Hindlimb muscle (tissue), 1 donor: ENCODE measurements at places on chromosomes 16 and 17.

DNA sequence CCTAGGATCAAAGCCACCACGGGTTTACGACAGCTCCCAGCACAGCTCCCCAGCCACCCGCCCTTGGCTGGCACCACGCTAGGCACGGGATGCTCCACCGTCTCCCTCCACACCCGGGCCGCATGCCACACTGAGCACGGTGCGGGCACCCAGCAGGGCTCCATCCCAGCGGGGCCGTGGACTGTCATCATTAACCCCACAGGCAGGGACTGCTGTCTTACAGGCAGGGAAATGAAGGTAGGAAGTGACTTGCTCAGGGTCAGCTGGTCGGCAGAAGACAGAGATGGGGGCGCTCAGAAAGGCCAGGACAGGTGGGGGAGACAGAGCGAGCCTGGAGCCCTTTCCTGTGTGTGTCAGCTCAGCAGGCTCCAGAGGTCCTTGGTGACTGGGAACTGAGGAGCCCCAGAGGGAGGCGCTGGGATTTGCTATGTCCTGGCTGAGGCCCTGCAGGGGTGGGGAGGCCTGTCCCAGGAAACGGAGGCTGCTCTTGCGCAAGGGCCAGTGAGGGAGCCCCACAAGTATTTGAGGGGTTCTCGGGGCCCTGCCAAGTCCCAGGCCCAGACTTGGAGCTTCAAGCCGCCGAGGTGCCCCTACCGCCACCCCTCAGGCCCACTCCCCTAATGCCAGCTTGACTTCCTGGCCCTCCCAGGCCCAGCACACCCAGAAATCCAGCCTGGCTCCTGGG lies 3.2 kb downstream of the UBALD1 start:
- DNase-seq: no peak

DNA sequence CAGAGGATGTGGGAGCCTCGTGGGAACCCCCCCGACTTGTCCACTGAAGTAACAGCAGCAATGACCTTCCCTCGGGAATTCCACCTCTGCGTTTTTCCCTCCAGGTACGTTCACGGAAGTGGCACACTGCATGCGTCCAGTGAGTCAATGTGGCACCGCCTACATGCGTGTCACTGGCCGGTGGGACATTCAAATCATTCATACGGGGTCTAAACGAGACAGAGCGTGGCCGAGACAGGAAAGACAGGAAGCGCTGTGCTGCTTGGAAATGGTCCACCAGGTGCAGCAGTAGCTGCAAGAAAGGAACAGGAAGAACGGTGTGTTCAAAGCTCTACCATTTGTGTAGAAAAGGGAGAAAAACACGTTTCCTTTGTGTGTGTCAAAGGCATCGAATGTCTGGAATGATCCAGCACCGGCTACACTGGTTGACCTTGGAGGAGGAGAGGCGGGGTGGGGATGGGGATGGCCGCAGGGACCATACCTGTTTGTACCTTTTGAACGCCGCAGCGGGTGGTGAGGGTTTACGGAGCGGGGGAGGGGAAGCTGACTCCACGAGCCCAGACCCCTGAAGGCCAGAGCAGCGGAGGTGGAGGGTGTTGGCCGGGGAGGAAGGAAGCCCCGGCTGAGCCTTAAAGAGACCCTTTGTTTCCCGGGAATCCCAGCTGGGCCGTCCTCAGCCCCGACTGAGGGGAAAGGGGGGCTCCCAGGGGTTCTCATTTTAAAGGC lies 1.7 kb upstream of the PGAP6 start:
- no peak for DNase-seq

- no peak for DNase-seq
These were observed 17.9 kb upstream of the B4GALNT2 start for GRCh38 chr17:49114703-49115102.

GRCh38 chr17:82600731-82601446 lies 47.4 kb downstream of the WDR45B start:
- DNase-seq: no peak

GRCh38 chr16:89829630-89830437 lies 1.6 kb downstream of the SPIRE2 start:
- no peak for DNase-seq

DNA sequence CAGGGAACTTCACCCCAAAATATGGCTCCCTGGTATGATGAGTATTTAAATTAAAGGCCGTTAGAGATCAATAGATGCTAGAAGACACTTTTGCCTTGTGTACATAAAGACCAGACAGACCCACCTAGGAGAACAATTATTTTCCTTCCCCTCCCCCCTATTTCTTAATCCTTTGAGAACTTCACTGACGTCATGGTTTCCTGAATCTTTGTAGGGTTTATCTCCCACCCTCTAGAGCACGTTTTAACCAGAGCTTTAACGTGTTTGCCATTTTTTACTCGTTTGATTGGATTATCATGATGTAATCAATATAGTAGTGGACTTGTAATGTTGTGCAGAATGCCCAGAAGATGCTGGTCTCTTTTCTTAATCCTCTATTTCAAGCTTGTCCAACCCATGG lies 22.9 kb upstream of the XYLT2 start:
- DNase-seq: no peak

DNA sequence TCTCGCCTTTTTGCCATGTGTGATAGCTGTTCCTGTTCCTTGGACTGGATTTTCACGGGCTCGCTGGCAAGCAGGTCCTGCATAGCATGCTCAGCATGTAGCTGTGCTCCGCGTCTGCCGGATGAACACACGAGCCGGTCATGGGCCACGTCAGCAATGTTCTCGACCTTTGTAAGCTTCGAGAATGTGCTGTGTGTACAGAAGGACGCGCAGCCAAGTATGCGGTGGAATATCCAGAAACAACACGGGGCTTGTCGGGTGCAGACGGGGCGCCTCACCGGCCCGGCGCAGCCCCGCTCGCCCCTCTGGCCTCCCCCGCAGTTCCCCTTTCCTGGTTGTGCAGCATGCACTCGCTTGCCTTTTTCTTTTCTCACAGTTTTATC lies 42.2 kb downstream of the RPTOR start:
- no peak for DNase-seq

DNA sequence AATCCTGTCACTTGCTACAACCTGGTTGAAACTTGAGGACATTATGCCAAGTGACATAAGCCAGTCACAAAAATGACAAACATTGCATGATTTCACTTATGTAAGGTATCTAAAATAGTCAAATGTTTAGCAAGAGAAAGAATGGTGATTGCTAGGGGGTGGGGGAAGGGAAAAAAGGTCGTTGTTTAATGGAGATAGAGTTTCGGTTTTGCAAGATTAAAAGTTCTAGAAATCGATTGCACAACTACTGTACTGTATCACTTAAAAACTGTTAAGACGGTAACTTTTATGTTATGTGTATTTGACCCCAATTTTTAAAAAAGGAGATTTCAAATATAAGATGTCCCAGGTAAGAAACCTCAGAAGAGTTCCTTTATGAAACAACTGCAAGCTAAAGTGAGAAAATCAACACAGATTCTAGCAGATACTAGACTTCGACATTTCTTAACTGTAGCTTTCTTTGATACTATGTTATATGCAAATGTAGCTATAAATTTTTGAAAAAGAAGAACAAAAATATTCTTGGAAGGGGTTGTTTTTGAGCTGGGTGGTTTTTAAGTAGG lies 5.9 kb downstream of the MEOX1 start:
- no peak for DNase-seq

DNA sequence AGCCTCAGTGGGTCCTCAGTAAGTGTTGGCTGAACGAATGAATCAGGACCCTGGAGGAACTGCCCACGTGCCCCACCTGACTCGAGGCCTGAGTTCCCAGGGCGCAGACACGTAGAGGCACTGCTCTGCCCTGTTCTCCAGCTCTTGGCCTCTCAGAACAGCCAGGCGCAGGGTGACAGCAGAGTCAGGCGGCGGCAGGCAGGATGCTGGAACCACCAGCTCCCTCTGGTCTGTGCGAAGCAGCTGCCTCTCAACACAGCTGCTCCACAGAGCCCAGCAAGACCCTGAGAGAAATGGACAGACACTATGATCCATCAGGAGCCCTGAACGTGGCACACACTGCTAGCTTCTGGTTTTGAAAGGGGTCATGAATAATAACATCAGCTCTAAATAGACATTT lies 53.1 kb upstream of the BCO1 start:
- DNase-seq: no peak

DNA sequence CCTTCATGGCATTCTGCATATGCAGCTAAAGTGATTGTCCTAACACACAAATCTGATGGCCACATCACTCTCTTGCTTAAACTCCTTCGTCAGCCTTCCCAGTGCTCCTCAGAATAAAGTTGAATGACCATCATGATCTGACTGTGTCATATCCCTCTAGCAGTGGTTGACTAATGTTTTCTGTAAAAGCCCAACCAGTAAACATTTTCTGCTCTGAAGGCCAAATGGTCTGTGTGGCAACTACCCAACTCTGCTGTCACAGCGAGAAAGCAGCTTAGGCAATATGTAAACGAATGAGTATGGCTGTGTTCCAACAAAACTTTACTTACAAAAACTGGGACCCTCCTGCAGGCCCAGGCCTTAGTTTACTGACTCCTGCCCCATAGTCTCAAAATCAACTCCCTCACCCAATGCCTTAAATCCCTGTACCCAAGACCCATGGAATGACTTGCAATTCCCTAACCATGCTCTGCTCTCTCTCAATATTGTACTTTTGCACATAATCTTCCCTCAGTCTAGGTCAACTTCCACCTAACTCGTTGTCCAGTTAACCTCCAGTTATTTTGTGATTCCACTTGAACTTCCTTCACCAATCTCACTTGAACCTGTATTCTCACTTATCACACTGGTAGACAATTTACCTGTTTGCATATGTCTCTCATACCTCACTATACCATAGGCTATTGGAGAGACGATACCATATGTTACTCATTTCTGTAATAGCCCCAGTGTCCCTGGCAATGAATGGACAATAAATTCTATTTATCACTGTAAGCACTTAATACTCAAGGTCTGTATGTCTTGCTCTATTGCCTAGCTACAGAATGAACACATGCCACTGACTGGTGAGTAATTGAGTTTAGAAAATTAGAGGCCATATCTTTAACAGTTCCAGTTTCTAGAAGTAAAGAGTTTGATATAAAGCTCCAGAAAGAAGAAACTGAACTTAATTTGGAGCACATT lies 29.1 kb downstream of the TMEM100 start:
- DNase-seq: no peak

GRCh38 chr16:67976205-67976604 lies 4.1 kb downstream of the DPEP3 start:
- no peak for DNase-seq

DNA sequence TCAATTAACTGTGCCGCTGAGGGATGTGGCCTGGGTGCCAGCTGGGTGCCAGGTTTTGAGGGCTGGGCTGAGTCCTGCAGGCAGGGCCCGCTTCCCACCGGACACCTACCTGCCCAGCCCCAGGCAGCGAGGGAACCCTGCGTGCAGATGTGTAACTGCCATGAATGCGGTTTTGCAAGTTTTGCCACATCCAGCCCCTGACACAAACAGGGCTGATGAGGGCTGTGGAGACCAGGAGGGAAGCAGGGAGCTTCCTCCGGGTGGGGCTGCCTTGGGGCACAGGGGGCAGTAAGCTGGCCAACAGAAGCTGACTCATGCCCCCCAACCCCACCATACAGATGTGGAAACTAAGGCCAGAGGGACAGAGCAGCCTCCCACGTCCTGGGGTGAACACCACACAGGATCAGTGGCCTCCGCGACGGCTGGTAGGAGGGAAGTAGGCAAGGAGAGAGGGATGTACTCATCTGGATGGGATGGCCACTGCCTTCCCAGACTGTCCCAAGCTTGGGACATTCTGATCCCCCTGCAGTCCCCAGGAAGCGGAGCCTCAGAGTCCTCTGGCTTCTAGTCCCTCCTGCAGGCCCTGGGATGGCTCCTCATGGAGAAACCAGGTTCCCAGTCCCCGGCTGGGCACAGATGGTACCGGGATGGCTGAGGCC lies 1.6 kb downstream of the UBALD1 start:
- no peak for DNase-seq

GRCh38 chr17:39617446-39618245 lies 9.1 kb upstream of the PPP1R1B start:
- DNase-seq: no peak

DNA sequence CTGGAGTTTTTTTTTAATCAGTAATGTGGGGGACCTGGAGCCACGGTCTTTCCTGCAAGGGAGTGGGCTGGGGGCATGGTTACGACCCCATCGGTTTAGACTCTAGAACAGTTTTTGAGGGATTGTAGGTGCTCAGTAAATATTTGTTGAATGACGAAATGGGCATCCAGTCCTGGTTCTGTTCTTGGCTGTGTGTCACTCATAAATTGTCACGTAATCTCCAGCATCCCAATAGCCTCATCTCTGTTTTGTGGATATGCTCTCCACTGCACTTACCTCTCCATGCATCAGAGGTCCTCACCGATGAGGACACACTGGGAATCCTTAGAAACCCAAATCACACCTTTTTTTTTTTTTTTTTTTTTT lies 497 bp upstream of the SLC38A7 start:
- DNase-seq: no peak

DNA sequence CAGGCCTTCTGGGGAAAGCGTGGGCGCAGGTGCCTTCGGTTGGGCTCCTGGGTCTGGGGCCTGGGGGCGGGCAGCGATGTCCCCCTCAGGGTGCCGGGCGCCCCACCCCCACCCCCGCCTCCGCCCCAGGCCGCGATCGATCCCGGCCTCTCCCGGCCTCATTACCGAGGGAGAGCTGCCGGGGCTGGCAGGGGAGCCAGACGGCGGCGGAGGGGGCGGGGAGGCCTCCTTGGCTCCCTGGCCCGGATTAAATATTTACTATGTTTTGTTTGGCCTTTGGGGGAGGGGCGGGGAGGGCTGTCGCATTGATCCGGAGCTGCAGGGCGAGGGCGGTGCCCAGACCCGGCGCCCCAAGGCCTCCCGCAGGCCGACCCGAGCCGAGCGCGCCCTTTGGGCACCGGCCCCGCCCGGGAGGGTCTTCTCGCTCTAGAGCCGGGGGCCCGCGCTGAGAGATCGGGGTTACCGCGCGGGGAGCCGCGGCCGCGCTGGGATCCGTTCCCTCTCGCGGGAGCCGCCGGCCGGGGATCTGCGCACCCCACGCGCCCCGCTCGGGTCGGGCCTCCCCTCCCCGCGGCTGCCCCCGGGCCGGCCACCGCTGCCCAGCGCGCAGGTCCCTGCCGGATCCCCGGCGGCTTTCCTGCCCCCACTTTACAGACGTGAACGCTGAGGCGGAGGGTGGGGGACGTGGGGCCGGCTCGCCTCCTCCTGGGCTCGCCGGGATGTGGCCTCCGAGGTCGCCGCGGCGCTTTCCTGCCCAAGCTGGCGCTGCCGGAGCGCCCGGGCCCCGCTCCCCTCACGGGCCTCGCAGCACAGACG lies 27.0 kb downstream of the RTN4RL1 start:
- DNase-seq: no peak

GRCh38 chr17:73650617-73651200 lies 6.5 kb upstream of the SDK2 start:
- no peak for DNase-seq

DNA sequence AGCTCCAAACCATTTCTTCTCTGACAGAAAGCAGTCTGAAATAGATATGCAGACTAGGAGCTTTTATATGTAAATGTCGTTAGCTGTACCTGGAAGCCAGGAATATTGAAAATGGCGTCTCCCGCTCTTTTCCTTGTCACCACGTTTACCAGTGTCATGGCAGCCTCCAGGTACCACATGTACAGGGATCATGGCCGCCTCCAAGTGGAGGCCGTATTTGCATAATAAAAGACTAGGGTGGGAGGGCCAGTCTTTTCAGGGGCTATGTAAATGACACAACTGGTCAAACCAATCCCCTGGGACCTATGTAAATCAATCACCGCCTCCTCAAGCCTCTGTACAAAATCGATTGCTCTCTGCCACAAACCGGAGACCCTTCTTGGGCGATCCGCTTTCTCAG lies 54.3 kb downstream of the MYOCD start:
- DNase-seq: no peak
